ENCODE measurements at places on chromosomes 3 and 15.

- DNase-seq, result no peak
These were observed 828 bp upstream of the ATOSA start for GRCh38 chr15:52680041-52680391.

DNA sequence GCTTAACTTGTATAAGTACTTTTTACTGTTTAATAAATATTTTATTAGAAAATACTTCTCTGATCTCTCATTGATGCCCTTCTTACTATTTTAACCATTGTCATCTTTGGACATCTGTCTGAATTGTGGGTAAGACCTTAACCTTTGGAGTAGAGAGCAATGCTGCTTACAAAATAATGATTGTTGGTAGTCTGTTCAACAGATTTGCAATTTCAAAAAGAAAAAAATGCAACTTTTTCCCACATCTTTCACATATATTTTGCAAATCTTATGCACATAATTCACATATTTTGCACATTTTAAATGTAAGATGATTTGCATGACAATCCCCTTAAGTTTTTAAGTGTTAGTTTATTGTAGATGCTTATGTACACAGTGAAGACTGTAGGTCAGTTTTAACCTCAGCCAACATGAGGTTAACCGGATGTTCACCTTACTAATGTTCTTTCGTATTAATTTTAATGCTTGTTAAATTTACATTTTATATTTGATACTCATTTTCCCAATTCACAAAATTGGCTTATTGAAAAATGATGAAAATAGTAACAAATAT lies 16.7 kb downstream of the C3orf38 start:
- DNase-seq, result no peak

- no peak for DNase-seq
These were observed 3.1 kb upstream of the GATA2 start for GRCh38 chr3:128496019-128496601.

DNA sequence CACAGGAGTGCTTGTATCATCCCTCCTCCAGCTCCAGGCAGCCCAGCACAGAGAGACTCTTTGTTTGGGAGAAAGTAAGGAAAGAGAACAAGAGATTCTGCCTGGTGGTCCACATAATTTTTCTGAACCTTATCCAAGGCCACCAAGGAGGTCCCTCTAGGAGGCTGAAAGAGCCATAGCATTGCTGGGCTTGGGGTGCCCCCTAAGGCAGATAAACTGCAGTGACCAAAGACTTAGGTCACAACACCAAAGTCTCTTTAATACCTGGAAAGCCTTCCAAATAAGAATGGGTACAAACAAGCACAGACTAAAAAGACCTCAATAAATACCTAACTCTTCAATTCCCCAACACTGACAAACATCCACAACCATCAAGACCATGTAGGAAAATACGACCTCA lies 310.2 kb upstream of the PPP2R3A start:
- DNase-seq, result no peak

DNA sequence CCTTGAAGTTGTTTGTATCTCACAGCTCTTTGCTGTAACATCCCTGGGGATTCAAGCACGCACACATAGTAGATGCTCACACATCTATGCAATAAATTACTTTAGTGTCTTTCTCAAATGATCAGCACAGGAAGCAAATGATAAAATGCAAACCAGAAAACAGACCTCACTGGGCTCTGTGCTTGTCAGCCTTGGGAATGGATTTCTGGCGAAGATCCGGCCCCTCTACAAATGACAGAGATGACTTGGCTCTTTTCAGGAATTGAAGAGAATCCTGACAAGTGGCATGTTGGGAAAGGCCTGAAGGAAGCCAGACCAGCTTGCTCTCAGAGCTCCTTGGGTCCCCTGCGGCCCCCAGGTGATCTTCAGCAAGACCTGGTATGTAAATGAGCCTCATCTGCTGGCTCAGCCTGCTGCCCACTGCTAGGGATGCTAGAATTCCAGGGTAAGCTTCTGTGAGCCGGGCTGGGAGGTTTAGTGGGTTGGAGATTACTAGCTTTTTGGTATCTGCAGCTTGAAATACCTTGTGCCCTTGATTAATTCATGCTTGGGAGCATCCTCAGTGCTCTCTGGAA lies 54.1 kb downstream of the LPP start:
- no peak for DNase-seq

DNA sequence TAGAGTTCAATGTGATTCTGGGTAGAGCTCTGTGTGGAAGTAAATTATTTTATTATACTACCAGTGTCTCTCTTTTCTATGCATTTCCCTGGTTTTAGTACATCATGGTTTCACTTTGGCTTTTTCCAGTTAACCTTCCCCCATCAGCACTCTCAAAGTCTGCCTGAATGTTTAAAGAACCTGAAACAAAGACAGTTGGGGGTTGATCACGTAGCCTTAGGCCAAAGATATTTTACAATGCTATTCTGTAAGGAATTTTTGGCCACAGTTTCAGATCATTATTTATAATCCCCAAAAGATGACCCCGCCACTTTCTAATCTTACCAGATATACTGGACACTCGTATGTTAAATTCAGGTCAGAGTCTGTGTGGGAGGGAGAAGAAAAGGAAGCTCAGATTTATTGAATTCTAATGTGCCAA lies 156.3 kb upstream of the TMC3 start:
- no peak for DNase-seq

DNA sequence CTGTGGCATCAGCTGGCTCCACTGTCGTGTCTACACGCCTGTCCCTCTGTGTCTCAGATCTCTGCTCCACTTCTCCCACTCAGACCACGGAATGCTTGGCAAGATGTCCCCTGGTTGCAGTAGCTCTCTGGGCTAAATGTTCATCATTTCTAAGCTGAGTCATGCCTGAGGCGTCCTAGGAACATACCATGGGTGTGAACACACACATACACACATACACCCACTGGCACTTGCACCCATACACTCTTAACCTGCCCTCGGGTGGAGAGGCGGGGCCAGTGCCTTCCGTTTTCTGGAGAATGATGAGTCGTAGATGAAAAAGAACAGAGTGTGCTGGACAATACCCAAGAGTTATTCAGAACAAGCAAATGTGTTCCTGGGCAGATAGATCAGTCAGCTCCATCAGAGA lies 72.4 kb downstream of the SENP2 start:
- no peak for DNase-seq

DNA sequence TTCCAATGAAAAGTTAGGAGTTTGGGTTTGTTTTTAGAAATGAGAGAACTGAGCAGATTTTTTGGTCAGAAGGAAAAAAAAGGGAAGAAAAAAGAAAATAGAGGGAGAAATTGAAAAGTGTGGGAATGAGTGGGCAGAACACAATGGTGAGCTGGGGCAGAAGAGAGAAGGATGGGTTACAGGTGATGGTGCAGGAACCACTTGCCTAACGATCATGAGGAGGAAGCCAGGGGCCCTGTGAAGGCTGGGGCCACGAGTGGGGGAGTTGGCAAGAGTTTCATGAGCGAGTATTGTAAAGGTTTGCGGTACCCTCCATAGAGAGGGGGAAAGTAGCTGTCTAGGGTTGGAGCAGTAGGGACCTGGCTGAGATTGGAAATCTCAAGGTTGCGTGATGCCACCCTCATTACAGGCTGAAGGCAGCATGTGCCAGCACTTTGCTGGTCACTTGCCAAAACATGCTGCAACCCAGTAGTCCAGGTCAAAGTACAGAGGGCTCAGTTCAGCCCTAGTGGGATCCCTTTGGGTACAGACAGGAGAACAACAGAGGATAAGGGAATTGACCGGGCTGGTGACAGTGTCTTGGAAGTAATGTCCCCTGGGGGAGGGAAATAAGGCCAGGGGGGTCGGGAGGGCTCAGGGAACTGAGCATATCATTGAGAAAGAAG lies 6.6 kb downstream of the IVD start:
- DNase-seq, result no peak

DNA sequence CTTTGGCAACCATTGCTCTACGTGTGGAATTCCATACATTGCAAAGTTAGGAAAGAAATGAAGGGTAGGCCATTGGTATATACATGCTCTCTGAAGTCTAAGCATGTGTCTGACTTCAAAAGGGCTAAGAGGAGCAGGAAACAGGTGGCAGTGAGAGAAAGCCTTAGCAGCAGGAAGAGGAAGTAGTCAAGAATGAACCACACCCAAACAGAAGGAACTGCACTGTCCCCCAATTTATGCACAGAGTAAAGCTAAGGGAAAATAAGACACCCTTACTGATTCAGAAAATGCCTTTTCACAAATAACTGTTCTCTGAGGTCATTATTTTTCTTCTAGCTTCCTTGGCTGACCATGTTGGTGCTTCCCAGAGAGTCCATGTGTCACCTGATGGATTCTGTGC lies 575.4 kb downstream of the NTRK3 start:
- no peak for DNase-seq

- no peak for DNase-seq
These were observed 1287.1 kb upstream of the GBE1 start for GRCh38 chr3:83048556-83048955.

- DNase-seq, result no peak
These were observed 346.6 kb downstream of the CNTN6 start for GRCh38 chr3:1439395-1439794.

GRCh38 chr3:127775398-127776109 lies 46.8 kb downstream of the MGLL start:
- DNase-seq, result no peak

- DNase-seq, result no peak
These were observed 62.9 kb downstream of the ATG7 start for GRCh38 chr3:11335056-11335608.

GRCh38 chr15:67405208-67406191 lies 115.4 kb upstream of the C15orf61 start:
- DNase-seq, result no peak

GRCh38 chr3:31573036-31573779 lies 40.5 kb downstream of the STT3B start:
- DNase-seq, result no peak

GRCh38 chr3:64741341-64741740 lies 53.5 kb upstream of the ADAMTS9 start:
- DNase-seq, result no peak

GRCh38 chr15:101103598-101103997 lies 148.2 kb downstream of the CHSY1 start:
- no peak for DNase-seq

GRCh38 chr3:152261329-152261728 lies 7.4 kb upstream of the MBNL1 start:
- DNase-seq, result no peak

- no peak for DNase-seq
These were observed 679 bp downstream of the IQGAP1 start for GRCh38 chr15:90388462-90389380.

- DNase-seq, result no peak
These were observed 467 bp downstream of the NCKIPSD start for GRCh38 chr3:48685293-48685602.

DNA sequence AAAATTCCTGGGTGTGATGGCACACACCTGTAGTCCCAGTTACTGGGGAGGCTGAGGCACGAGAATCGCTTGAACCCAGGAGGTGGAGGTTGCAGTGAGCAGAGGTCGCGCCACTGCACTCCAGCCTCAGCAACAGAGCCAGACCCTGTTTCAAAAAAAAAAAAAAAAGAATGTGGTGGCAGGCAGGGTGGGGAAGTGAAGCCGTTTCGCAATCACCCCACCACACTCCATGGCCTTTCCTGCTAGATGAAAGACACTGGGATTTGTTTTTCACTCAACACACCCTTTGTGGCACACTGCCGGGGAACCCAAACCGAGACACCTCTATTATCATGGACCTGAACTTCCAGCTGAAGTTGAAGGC lies 172.4 kb upstream of the IQSEC1 start:
- no peak for DNase-seq

- DNase-seq, result no peak
These were observed 750.4 kb upstream of the NR2F2 start for GRCh38 chr15:95580121-95580520.

DNA sequence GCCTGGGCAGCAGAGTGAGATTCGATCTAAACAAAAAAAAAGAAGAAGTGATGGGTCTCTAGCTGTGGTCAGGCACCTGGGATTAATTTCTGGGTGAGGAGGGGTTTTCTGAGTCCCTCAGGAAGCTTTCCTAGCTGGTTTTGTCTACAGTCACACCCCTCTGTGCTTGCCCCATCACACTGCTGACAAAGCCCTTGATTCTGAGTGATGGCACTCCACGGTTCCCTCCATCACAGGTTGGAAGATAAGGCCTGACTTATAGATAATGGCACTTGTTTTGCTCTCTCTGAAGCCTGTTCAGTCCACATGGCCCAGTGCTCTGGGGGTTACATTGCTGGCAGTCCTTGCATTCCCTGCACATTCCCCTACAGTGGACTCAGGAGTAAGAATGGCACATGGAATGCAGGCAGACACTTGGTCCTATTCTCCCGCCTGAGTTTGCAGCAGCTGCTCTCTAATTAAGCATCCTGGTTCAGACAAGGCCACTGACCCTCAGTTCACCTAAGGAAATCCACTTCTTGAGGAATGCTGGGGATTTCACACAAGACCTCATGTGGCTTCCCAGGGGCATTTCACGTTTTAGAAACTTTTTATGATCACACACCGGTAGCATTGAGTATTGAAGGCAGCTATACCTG lies 81.0 kb upstream of the NMNAT3 start:
- no peak for DNase-seq

DNA sequence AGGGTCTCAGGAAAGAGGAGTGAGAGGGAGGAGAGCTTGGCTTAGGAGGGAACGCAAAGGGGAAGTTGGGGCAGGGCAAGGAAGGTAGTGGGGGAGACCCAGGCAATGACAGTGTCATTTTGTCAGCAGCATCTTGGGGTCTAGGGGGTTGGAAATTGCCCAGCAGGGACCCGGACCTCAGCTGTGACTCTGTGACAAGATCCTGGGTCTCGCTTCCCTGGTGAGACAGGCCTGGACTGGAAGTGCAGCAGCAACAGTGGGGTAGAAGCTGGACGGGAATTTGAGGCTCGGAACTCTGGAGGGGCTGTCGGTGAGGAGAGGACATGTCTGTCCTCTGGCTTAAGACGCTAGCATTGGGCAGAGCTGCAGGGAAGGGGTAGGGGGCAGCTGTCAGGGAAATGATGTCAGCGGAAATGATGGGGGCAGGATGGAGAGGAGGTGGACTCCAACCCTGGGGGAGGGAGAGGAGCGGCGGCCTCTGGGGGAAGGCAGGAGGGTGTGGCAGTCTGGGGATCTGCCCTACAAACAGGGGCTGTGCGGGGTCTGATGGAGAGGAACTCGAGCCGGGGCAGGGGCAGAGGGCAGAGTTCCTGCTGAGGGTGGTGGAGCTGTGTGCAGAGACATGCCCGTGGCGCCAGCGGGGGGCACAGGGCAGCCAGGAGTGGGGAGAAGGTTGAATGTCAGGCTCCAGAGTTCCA lies 12.3 kb downstream of the ANPEP start:
- DNase-seq, result no peak

DNA sequence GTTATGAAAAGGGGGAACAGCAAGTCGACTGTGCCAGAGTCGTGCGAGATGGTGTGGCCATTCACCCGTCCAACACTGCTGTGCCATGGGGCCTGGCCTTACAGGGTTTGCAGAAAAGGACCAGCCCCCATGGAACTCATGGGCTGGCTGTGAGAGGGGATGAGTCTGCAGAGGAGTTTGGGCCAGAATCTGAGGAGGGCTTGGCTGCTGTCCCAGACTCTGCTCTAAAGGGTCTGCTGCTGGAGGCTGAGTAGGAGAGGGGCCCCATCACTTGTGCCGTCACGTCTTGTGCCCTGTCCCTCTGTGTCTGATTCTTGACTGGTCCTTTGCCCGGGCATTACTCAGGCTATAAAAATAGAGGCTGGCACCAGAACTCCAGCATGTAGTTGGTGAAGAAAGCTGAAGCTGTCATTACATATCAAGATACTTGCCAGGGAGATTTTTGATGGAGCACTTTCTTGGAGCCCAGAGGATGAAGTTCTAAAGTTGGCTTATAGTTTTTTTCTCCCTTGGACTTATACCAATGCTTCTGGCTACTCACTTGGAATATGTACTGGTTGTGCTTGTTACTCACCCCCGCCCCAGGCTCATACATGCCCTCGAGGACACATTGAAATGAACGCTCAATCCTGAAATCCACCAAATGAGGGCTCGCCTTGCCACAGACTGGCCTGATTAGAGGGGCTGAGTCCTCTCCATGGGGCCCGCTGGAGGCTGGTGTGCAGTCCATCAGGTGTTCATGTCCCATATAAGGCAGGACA lies 10.2 kb downstream of the PXYLP1 start:
- no peak for DNase-seq
